ENCODE measurements at places on chromosomes 13 and 19.

GRCh38 chr13:98970330-98970729, 7.5 kb downstream of the DOCK9 start:
- no peak for DNase-seq

DNA sequence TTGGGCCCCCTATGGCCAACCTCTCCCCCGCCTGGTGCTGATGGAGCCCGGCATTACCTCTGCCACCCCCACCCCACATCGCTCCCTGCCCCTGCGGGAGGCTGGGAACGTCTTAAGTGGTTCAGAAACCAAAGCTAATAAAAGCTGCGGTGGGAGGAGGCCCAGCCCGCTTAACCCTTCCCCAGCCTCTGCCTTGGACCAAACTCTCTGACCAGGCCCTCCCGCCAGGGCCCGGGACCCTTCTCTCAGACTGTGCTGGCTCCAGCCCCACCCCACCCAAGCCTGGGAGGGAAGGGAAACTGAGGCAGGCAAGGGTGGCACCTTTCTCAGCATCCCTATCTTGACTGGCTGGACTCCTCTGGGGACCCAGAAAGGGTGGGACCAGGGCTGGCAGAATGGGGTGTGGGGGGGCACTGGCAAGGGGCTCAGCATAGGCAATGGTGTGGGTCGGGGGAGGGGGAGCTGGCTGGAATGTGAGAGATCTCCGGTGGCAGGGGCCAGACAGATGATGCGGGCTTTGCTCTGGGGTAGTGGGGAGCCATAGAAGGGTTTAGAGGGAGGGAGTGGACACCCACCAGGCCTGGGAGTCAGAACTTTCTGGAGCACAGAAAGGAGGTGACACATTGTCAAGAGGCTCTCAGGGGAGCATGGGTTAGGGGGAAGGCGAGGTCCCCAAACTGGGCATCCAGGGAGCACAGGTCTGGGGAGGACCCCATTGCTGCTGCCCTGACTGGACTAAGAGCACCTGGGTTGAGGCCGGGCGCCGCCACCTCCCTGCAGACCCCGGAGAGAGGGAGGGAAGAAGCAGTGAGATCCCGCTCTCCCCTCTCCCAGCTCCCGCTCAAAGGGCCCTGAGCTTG, 21.9 kb downstream of the SMIM24 start:
- DNase-seq, result no peak

- DNase-seq, result peak; percentile 39
Measured at GRCh38 chr13:108086678-108087077, 128.7 kb downstream of the LIG4 start.

- DNase-seq, result no peak
Measured at GRCh38 chr19:8261881-8262280, 46.3 kb downstream of the CD320 start.
